ENCODE measurements at places on chromosomes 4 and X.

DNA sequence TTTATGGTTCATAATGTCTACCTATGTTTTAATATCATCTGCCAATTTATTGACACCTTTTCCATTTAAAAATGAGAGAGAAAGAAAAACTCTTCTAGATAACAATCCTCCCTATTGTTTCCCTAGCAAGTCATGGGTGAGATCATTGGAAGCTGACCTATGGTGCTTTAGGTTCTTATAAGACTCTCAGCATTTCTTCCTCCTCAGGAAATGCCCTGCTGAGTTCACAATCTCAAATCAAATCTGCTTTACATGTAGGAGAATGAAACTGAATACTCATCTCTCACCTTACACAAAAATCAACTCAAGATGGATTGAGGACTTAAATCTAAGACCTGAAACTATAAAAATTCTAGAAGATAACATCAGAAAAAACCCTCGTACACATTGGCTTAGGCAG lies 267.4 kb downstream of the RAPGEF2 start:
- no peak for DNase-seq

GRCh38 chr4:163663454-163664225 lies 169.2 kb downstream of the TMA16 start:
- no peak for DNase-seq

- DNase-seq, result no peak
Measured at GRCh38 chr4:112421911-112422310, 94.1 kb downstream of the NEUROG2 start.

GRCh38 chr4:133623847-133624246 lies 474.8 kb downstream of the PCDH10 start:
- DNase-seq, result no peak

DNA sequence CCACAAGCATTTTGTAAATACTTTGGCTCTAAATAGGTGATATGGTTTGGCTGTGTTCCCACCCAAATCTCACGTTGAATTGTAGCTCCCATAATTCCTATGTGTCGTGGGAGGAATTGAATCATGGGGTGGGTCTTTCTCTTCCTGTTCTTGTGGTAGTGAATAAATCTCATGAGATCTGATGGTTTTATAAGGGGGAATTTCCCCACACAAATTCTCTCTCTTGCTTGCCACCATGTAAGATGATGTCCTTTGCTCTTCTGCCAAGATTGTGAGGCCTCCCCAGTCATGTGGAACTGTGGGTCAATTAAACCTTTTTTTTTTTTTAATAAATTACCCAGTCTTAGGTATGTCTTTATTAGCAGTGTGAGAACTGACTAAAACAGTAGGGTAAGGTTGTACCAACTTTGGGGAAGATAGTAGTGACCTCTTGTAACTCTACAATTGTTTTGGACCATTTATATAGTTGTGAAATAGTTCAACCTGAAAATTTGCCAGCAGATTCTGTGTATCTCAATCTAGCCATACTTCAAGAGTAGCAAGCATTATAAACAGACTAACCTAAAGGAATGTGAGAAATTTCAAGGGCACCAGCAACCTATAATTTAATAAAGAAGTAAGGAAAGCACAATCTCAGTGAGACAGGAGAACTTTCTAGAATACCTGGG lies 727.8 kb downstream of the GRID2 start:
- DNase-seq, result no peak

- DNase-seq, result no peak
Measured at GRCh38 chrX:149567621-149568417, 18.1 kb upstream of the HSFX3 start.

- no peak for DNase-seq
Measured at GRCh38 chrX:109511113-109511512, 25.5 kb upstream of the NXT2 start.

- DNase-seq, result no peak
Measured at GRCh38 chr4:147498031-147498660, 17.2 kb downstream of the EDNRA start.

DNA sequence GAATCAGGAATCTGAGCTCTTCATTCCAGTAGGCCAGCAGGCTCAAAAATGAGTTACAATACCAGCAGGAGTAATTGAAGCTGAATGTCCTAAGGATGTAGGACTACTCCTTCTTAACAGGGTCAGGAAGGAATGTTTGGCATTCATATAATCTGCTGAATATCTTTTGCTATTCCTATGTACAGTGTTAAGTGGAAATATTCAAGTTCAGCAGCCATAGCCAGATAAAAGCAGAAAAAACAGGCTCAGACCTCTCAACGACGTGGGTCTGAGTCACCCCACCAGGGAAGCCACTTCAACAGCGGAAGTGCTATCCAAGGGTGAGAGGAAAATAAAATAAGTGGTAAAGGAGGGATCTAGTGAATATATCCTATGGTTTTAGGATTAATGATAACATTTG lies 577.0 kb downstream of the SPOCK3 start:
- DNase-seq, result no peak

GRCh38 chr4:89324671-89325070 lies 17.1 kb upstream of the GPRIN3 start:
- DNase-seq, result peak; percentile 58

DNA sequence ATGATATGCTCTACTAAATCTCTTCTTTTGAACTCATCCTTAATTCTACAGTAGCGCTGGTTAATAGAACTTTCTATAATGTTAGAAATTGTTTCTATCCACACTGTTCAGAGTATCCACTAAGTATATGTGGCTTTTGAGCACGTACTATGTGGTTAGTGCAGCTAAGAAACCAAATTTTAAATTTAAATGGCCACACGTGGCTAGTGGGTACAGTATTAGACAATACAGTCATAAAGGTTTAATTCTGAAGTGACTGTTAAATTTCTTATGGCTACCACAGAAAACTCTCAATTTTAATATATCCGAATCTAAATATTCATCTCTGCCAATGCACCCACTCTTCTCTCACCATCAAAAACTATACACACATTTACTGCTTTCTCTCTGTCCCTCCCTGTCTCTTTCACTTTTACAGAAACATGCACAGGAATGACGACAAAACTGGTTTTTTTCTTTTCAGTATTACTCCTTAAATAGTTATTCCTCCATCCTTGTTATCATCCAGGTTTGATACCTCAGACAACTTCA lies 583.9 kb downstream of the KCTD8 start:
- no peak for DNase-seq

- DNase-seq, result no peak
Measured at GRCh38 chr4:140856621-140857062, 100.5 kb upstream of the TBC1D9 start.

GRCh38 chr4:79996851-79997250 lies 76.2 kb downstream of the ANTXR2 start:
- DNase-seq, result no peak

GRCh38 chr4:123593655-123594054 lies 197.1 kb downstream of the SPRY1 start:
- no peak for DNase-seq

DNA sequence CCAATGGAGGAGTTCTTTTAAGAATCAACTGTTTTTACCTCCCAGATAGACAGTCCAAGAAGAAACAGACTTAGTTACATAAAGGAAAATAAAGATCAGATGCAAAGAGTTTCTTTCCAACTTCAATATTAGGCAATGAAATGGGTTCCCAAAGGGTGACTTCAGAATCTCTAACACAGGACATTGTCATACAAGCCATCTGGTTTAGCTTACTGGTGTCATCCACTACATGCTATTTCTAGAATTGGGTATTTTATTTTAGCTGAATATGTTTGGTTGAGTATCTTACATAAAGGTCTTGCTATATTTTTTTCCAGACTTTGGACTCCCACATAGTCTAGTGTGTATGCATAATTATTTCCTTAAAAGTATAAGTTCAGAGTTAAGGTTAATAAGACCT lies 162.1 kb upstream of the SLC7A11 start:
- no peak for DNase-seq

DNA sequence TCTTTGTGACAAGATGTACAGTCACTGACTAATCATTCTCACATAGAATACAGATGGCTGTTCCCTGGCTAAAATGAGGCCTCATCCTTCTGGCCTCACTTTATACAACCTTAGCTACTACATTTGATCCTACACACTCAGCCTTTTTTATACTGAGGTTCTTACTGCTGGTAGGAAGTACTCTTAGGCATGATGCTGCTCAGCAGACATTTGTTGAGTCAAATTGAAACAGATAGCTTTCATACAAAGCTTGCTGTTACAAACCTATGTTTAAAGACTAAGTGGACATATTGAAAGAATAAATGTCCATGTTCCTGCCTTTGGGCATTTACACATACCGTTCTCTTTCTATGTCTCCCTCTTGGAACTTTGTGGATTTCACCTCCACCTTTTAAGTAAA lies 154.9 kb downstream of the NPFFR2 start:
- no peak for DNase-seq

DNA sequence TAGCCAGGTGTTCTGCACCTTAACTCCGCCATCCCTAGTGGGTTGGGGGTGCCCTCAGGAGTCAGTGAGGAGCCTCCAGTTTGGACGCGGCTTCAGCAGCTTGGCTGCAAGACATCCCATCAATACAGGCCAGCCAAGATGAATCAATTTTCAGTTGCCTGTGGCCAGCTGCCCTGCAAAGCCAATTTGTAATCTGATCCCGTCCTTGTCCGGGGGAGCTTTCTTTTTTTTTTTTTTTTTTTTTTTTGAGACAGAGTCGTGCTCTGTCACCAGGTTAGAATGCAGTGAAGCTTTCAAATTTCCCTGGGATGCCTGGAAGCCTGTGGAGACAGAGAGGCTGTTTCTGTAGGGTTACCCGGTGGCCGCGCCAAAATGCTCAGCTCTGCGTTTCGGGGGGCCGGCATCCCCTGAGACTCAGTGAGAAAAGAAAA lies 192.5 kb downstream of the ASMT start:
- peak; percentile 7 for DNase-seq

GRCh38 chr4:81827577-81828202 lies 356.0 kb upstream of the RASGEF1B start:
- no peak for DNase-seq

GRCh38 chr4:108943976-108944591 lies 181.2 kb upstream of the ETNPPL start:
- no peak for DNase-seq

- no peak for DNase-seq
Measured at GRCh38 chr4:7575426-7575825, 140.7 kb upstream of the PSAPL1 start.

- no peak for DNase-seq
Measured at GRCh38 chr4:2862528-2862927, 18.9 kb downstream of the ADD1 start.

DNA sequence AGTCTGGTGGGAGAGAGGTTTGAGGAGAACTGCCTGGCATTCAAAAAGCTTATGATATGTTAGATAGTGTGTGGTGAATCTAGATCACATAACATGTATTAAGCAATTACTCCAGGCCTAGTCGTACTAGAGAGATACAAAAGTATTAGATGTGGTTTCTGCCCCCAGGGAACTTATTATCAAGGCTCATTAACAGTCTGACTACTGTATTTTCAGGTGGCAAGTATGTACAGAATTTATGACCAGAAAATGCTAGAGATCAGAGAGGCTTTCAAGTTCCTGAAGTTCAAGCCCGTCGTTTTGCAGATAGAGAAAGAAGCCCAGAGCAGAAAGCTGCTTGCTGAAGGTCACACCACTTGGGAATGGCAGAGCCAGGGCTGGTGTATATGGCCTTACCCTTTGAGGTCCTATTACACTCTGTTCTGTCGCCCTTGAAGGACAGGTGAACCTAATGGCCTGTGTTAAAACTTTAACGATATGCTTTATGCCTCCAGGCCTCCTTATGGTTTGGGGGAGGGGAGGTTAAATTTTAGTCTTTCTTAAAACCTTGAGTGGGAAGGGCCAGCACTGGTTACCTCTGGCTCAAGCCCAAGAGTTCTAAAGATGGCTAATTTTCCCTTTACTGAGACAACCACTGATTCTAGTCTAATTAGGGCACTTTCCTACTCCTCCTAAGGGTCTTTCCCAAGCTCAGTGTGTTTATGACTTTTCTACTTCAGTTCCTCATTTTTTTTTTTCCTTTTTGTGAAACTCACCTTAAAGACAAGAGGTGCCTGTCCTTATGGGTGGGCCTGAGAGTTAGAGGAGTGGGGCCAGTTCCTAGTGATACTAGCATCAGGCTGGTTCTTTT lies 19.9 kb downstream of the TMEM164 start:
- DNase-seq, result no peak

DNA sequence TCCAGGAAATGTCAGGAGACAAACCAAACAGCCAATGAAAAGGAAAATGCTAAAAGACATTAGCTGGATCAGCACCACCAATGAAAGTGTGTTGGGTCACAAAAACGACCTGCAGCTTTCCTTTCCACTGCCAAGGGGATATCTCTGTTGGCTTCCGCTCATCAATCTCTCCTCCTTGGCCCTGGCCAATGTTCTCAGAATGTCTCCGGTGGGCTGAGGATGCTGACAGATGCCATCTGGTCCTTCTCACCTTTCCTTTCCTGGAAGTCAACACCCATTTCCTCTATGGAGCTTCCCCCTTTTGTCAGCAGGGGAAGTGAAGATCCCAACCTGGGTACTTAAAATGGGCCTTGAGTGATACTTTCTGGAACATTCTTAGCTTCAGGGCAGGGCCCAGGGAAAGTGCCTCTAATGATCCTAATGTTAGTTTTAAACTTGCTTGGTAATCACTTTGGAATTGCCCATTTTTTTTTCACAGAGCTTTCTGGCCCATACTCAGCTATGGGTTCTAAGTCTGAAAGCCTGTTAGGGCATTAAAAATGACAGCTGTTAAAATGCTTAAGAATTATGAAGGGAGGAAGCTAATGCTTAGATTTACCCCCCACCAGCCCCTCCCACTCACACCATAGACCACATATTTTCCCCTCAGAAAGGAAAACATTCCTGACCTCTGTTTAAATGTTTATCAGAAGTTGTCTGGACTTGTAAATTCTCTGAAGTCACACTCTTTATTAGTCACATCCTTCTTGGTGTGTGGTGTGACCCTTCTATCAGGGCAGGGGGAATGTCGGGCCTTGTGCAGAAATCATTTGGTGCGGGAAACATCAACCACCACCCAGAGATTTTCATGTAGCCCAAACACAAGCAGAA lies 29.2 kb downstream of the IGFBP7 start:
- no peak for DNase-seq

Measured in globus pallidus (tissue), 1 donor.